Astrocyte of the cerebellum (primary cell): ENCODE measurements at places on chromosomes 3 and 15.

GRCh38 chr3:172699031-172699430, 11.8 kb downstream of the NCEH1 start:
- no peak for DNase-seq

GRCh38 chr3:152222327-152222726, 46.4 kb upstream of the MBNL1 start:
- DNase-seq, result peak; percentile 32

GRCh38 chr3:114052216-114052615, 4.1 kb downstream of the CCDC191 start:
- DNase-seq, result no peak

GRCh38 chr3:123395235-123395634, 53.7 kb downstream of the ADCY5 start:
- no peak for DNase-seq

DNA sequence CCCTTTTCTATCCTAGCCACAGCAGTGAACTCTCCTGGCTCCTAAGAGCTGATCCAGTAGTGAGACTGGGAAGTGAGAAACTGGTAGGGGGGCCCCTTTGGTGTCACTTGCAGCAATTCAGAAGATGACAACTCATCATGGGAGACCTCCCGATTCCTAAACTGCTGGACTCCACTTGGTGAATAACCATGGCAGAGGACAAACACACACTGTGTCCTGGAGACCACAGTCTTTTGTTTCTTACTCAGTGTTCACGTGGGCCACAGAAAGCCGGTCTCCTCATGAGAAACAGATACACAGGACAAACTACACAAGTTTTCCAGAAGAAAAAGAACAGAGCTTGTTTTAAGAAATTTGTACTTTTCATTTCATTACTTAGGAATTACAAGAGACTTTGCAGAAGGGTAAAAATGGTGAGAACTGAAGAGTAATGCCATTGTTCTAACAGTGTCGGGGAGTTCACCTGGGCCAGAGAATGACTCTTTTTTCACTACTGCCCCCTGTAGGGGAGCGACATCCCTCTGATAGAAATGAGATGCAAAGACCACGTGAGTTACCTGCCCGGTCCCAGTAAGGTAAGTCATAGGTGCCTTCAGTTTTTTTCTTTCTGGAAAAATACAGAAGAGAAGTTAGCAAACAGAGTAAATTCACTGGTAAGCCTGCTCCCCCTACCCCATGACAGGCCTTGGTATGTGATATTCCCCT, 38.1 kb downstream of the ST3GAL6 start:
- DNase-seq, result no peak

GRCh38 chr3:6962801-6963200, 101.9 kb downstream of the GRM7 start:
- no peak for DNase-seq

GRCh38 chr3:4866866-4867265, 112.4 kb upstream of the BHLHE40 start:
- no peak for DNase-seq

GRCh38 chr3:141307351-141308059, 60.8 kb upstream of the ZBTB38 start:
- no peak for DNase-seq

DNA sequence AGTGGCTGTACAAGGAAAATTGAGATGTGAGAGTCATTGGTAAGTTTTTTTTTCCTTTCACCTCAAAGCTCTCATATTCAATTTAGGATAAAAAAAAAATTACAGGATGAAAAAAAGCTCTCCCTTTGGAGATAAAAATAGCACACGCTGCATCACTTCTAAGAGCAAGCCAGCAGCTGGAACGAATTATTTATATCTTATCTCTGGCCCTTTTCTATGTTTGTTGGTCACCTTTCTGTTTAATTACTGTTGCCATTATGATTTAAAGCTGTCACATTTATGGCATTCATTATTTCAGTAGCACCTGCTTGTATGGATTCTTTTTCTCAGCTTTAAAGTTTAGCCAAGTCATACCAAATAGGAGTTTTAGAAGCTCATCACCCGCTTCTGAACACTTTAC, 171.6 kb upstream of the PDZRN3 start:
- DNase-seq, result no peak

- DNase-seq, result no peak
Measured at GRCh38 chr3:72247645-72248388, 462.9 kb upstream of the PROK2 start.

DNA sequence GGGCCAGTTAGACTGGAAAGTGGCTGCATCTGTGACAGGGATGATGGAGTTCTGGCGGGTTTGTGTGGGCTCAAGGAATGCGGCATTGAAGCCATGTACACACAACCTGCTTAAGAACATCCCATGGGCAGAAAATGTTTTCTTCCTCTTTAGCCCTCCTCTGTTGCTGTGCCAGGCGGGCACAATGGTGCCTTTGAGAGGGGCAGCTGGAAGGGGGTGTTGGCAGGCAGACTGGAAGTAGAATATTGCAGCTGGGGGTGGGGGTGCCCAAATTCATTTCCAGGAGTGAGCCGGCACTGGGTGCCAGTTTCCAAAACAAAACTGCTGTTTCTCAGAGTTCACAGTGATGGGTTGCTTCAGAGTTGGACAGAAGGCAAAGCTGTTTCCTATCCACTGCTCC, 91.8 kb upstream of the ETV5 start:
- no peak for DNase-seq

GRCh38 chr3:144754076-144754783, 782.6 kb downstream of the DIPK2A start:
- DNase-seq, result no peak

- DNase-seq, result no peak
Measured at GRCh38 chr3:115085197-115085865, 61.8 kb downstream of the ZBTB20 start.
